Stimulated activated CD4-positive, alpha-beta T cell treated with anti-CD3 and anti-CD28 coated beads, TNF-alpha, amount 100 ng/mL, for 24 hours (primary cell): ENCODE measurements at places on chromosomes 16 and 17.
A peak's percentile ranks its signal among the peaks of the same experiment; 100 is the strongest.

- DNase-seq: no peak
Observed at GRCh38 chr17:57507828-57508227, 237.3 kb downstream of the CCDC182 start.

DNA sequence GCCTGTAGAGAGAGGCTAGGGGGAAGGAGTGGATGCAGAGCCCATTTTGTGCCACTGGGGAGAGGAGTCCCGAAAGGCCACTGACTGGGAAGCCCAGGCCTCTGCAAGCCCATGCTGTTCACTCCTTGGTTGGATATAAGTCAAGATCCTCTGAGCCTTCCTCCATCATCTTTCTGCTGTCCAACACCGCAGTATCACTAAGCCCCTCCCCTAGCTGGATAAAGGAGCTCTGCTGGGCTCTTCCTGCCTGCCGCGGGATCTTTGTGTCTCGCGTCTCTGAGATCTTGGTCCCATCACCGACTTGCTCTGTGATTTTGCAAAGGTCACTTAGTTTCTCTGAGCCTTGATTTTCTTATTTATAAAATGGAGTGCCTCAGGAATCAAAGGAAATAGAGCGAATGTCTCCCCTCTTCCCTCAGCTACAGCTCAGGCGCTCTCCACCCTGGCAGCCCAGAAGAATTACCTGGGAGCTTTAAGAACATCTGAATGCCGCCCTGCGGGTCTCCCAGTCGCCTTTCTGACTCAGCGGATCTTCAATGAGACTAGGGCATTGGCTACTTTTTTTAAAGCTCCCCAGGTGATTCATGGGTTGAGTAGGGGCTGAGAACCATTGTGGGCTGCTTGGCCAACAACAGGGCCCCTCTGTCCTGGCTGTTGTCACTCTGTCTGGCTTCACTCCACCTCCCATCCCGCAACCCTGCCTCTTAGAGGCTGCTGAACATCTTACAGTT lies 25.2 kb upstream of the TMEM220 start:
- no peak for DNase-seq

DNA sequence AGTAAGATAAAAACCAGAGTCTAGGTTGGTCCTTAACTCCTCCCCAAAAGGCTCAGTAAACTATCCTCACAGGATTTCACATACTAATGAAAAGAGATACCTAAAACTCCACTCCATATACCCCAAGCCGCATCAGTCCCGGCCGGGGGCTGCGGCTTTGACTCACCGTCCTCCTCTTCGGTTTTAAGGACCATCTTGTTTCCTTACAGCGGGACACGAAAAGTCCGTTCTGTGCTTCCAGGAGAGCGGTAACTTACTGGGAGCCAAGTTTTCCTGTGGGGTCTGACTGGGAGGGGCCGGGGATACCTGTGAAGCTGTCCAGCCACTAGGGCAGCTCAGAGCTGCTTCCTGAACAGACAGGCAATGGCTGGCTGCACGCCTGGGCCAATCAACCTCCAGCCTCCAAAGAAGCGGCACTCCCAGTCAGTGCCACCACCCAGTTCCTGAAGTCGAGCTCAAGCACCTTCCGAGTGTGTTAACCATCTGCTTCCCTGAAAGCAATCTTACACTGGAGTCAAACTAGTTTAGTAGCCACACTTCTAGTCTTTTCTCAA lies 45.5 kb downstream of the CYTH1 start:
- no peak for DNase-seq

- no peak for DNase-seq
Observed at GRCh38 chr17:73297934-73298861, 13.6 kb downstream of the CDC42EP4 start.

DNA sequence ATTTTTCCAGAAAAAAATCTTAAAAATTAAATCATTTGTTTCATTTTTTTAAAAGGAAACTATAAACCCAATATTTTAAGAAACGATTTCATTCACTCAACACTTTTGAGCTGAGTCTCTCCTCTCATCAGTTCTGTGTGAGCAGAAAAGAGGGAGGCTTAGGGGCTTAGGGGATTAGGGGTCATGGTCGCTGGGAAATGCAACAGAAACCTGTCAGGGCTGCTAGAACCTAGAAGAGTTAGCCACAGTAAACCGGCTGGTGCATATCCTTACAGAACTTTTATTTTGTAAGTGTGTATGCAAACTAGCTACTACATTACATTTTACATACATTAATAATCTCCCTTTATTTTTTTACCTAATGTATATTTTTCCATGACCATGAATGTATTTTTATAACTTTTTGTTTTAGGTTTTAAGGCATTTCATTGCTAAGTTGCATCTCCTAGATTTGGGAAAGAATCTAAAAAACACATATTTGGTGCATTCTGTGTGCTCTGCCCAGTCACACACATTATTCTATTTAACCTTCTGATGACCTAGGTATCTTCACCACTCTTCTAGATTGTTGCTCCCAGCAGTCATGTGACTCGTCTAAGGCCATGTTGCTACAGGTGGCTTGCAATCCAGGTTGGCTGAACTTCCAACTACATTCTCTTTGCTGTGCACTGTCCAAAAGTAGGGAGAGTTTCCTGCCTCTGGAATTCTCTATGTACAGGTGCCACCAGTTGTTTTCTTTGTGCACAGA lies 24.4 kb downstream of the TBC1D3B start:
- DNase-seq: no peak

GRCh38 chr16:68236826-68237242 lies 907 bp upstream of the ESRP2 start:
- no peak for DNase-seq

GRCh38 chr17:4632581-4632920 lies 8.9 kb downstream of the ALOX15 start:
- DNase-seq: no peak

DNA sequence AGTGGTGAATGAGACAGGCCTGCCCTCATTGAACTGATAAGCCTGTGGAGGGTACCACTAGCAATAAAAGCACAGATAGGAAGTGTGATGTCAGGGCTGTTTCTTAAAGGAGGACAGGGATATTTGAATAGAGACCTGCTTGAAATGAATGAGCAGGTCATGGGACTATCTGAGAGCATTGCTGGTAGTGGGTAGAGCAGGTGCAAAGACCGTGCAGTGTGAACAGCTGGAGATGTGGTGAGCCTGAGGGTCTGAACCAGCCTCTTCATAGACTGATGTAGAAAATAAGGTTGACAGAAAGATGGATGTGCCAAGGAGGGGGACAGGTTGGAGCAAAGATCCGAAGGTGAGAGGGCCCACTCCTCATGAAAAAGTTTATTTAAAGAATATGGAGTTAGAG lies 2.4 kb downstream of the NUP93 start:
- no peak for DNase-seq

DNA sequence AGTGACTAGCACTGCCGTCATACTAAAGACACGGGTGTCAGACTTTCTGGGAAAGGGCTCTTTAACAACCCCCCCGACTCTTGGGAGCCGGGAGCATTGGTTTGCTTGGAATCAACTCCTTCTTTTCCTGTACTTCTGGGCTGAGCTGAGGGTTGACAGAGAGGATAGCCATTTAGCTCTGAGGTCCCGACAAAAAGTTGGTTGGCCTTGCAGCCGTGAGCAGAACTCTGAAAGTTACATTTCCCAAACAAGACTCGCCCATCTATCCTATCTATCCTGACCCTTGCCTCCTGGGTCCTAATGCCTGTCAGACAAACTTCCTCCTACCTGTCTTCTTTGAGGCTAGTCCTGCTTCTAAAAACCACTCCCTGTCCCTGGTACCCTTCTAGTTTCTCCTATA lies 460.8 kb upstream of the TOM1L1 start:
- no peak for DNase-seq

DNA sequence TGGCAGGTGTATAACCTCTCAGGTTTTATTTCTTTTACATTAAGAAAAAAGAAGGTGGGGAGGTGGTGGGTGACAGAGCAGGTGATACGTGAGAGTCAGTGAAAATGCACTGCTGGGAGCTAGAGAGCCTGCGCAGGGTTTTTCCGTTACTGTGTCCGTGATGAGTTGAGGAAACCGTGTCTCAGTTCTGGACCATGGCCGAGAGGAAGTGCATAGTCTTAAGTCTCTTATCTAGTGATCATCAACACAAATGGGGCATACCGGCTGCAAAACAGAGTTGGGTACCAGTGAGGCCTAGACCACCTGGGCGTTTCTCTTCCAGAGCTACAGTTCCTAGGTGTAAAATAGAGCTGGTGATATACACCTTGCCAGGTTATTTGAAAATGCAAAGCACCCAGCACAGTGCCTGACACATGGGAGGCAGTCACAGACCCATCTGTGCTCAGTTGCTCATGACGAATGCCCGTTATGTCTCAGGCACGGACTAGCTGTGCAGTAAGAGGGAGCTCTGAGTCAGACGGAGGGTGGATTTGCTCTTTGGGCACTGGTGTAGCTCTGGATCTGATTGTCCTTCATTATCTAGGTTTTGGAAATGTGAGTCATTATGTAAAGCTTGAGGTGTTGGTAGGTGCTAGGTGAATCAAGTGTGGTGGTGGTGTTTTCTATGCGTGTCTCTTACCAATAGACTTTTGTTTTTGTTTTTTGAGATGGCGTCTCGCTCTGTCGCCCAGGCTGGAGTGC lies 60.9 kb downstream of the RPTOR start:
- peak; percentile 51 for DNase-seq

DNA sequence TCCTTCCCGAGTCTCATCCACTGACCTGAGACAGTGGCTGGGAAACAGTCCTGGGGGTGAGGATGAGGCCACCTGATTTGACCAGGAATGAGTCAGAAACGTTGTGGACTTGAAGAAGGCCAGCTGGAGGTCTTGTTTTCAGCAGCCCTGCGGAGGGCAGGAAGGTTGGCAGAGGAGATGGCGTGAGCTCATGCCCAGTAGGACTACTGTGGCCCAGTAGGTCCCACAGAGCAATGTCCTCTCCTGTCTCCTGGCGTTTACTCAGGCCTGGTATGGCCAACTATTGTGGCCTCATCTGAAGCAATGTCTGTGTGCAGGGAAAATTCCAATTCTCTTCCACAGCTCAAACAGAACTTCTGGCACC lies 84.1 kb upstream of the DNAJA2 start:
- DNase-seq: no peak

GRCh38 chr17:75909812-75910274 lies 5.2 kb upstream of the MRPL38 start:
- DNase-seq: no peak

GRCh38 chr17:35900708-35901480 lies 20.7 kb upstream of the CCL5 start:
- no peak for DNase-seq

DNA sequence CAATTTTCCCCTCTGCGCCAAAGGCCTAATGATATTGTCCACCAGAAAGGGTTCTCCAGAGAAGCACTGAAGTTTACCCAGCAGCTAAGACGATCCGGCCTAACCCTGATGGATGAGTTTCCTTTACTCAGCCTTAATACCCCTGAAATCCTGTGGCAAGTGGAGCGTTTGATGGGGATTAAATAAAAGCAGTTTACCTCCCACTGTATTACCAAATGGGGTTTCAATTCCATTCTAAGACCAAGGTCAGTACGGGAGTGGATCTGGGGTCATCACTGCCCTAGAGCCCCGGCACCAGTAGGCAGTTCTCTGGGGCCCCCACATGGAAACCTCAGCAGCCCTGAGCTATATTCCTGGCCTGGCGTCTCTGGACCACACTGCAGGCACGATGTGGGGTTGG lies 97.1 kb upstream of the NOL11 start:
- no peak for DNase-seq

- no peak for DNase-seq
Observed at GRCh38 chr16:26371349-26371869, 679.6 kb downstream of the HS3ST4 start.

GRCh38 chr16:15530085-15530484 lies 95.7 kb downstream of the BMERB1 start:
- no peak for DNase-seq

DNA sequence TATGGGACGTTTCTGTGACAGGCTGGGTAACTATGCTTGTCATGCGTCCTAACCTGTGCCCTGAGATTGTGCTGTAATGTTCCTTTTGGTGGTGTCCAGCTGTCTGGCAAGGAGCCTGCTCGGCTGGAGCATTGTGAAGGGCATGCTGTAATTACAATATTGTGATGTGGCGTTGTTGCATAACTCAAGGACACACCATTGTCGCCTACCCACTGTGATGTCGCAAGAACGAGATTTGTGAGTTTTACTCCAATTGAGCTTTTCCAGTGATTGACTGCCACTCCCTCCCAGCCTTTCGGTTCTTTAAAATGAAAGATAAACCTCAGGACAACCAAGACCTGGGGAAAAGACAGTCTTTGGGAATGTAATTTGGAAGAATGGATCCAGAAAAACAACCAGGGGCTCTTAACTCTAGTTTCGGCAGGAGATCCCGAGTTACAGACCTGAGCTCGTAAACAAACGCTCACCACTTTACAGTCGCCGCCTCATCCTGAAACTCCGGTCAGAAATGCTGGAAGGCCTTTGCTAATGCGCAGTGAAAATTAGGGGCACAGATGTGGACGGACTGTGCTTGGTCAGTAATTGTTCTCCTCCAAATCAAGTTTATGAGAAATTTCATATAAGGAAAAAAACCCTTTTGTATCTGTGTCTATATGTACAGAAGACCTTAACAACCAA lies 1.3 kb downstream of the ZNF750 start:
- no peak for DNase-seq

GRCh38 chr16:10103118-10103517 lies 79.1 kb downstream of the GRIN2A start:
- DNase-seq: no peak

DNA sequence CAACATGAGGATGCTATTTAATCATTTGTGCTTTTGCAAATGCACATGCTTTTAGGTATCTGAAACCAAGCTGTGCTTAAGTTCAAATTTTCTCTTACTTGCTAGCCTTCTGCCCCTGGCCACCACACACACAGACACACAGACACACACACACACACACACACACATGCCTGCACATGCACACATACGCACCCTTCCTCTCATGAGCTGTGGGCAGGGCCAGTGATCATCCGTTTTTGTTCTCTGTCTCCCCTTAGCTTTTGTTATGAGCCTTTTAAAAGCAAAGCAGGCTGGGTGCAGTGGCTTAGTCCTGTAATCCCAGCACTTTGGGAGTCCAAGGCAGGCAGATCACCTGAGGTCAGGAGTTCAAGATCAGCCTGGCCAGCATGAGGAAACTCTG lies 34.2 kb downstream of the CD300LF start:
- no peak for DNase-seq

GRCh38 chr17:42979511-42980273 lies at the start of gene PTGES3L:
Gene PTGES3L, minus strand, starts transcription at chr17:42980080. Its CDS starts 27 bp downstream, at chr17:42980053.
- no peak for DNase-seq

GRCh38 chr16:27945233-27945973 lies 118.1 kb downstream of the GSG1L start:
- no peak for DNase-seq

DNA sequence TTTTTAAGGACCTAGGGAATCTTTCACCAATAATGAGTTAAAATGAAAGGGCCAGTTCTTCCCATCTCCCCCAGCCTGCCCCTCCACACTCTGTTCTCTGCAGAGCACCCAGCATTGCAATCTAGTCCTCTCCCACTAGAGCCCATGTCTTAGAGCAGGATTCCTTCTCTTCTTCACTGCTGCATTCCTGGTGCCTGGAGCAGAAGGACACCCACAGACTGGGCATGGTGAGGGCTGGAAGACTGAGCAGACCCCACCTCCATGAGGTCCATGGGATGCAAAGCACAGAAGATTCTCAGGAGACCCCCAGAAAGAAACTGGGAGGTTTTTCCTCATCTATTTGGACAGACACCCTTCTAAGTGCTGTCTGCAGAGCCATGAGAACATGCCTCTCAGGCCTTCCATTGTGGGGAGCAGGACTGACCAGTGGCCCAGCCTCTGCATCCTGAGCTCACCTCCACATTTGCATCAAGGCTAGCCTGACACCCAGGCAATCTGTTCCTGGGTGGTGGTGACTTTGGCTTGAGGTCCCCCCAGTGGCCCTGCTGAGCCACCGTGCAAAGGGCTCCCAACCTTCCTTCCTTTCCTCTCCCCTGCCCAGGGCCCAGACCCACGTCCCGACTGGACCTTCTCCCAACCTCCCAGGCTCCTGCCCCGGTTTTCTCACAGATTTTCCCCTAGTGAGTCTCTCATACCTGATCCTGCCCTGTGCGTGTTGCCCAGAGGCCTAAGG lies 74.2 kb upstream of the ZNF469 start:
- no peak for DNase-seq
